Panc1 (cell line): ENCODE measurements at places on chromosomes 7 and 10.
A peak's percentile ranks its signal among the peaks of the same experiment; 100 is the strongest.

DNA sequence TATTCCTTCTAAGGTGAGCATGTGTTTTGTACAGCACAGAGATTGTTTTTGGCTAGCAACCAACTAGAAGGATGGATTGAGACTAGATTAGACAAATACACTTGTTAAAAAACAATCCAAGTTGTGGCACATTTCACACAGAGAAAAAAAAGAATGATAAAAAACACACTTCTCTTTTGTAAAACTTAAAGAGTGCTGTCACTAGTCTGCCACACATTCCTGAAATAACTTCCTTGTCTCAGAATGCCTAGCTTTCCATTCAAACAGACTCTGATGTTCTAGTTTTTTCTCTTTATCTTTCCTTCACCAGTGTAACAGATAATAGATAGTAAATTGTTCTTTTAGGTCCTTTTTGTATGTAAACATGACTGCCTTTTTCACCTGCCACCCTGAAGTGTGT lies 11.4 kb downstream of the DLD start:
- no peak for DNase-seq

GRCh38 chr7:98418636-98419315 lies 17.9 kb upstream of the BAIAP2L1 start:
- peak; percentile 98 for DNase-seq

DNA sequence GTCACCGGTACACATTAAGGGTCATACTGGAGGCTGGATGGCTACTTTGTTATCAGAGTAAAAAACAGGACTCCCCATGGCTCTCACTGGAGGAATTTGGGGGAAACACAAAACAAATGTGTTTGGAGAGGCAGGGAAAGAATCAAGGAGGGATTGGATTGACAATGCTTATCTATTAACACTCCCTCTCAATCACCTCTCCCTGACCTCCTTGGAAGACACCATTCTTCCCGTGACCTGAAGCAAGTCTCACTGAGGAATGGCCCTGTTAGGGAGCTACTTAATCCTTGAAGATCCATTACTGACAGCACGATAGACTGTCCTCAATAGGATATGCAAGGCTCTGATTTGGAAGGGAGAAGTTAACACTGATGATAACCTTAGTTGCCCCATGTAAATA lies 242.1 kb upstream of the PTN start:
- no peak for DNase-seq

GRCh38 chr7:128939075-128939860 lies 1.5 kb downstream of the IRF5 start:
- no peak for DNase-seq

GRCh38 chr10:128064970-128065580 lies 61.1 kb downstream of the MKI67 start:
- no peak for DNase-seq

DNA sequence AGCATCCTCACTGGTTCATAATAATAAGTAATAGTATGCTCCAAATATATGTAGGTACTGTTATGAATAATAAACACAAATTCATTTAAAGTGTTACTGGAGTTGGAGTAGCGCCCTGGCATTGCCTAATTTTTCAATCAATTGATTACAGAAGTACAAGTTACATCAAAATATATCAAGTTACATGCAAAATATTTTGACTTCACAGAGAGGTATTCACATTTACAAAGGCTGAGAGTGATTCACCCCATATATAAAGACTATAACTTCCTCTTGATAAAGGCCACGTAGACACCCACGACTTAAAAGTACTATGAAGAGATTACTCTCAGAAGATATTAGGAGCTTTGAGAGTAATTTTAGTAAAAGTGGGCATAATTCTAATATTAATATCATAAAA lies 13.6 kb upstream of the COL17A1 start:
- DNase-seq: no peak

- no peak for DNase-seq
Observed at GRCh38 chr10:88080213-88080612, 216.8 kb downstream of the PTEN start.

DNA sequence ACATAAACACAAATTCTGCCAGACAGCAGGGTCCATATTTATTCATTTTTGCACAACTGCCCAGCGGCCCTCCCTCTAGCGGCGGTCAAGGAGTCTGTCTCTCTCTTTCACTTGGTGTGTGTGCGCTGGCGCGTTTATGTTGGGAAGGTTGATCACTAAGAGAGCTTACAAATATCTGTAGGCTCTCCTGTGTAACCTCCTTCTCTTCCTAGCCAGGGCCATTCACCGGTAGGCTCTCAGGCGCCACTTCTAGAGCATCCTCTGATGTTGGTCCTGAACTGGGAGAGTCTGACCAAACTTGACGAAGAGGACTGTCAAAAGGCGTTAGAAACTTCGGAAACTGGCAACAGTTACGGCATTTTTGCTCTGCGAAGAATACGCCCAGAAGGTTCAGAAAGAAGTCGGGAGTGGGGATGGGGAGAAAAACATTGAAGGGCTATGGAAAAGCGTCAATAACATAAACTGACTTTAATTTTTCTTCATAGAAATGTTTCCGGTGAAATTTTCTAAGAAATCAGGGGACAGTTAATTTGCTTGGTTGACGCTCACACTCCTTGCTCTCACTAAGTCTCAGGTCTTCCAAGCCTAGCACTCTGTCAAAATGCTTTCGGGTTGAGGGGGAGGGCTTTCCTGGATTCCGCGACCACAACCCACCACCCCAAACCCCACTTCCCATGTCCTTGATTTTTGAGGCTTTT lies 731.1 kb downstream of the ZWINT start:
- peak; percentile 13 for DNase-seq

- DNase-seq: peak; percentile 91
Observed at GRCh38 chr10:113093188-113094113, 143.4 kb downstream of the TCF7L2 start.

DNA sequence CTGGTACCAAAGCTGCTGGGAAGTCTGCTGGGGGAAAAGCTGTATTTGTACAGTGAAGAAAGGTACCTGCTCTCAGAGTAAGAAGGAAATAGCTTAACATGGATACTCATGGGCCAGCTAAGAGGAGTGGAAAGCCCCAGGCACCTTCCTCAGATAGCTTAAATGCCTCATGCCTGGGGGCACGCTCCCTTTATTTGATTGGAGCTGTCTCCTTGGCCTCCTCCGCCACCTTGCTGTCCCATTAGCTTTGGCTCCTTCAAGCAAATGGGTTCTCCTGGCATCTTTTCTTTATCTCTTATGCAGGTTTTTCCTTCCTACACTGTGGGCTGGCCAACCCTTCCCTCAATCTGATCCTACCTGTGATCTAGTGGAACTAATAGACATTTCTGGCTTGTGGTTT lies 318.5 kb downstream of the SH2D4B start:
- DNase-seq: no peak

DNA sequence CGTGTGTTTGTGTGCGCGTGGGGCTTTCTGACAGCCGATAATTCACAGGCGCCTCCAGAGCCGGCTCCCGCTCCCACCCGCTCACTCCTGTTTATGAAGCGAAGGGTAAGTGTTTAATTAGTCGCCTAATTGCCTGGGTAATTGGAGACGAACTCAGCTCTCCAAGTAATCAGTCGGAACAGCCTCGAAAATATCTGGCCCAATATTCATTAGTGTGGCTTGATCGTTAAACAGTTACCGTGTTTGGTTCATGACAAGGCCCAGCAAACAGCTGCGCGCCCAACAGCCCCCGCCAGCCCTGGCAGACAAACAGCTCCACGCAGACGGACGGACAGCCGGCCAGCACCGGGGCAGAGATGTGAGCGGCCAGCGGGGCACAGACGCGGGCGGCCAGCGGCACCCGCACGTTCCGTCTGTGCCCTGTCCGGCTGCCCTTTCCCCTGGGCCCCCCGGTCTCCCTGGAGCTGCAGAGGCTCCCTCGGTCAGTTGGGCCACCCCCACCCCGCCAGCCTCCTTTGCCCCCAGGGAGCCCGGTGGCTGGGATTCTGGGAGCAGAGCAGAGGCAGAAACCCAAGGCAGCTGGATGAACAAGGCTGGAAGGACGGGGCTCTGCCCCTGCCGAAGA lies 98.2 kb downstream of the UNCX start:
- no peak for DNase-seq

- DNase-seq: no peak
Observed at GRCh38 chr7:75688200-75689136, 50.3 kb downstream of the HIP1 start.

GRCh38 chr7:24718977-24719491 lies 38.2 kb downstream of the GSDME start:
- DNase-seq: no peak

GRCh38 chr7:157016352-157017041 lies 6.0 kb upstream of the MNX1 start:
- DNase-seq: no peak

- DNase-seq: no peak
Observed at GRCh38 chr7:30135301-30136116, 723 bp downstream of the MTURN start.

DNA sequence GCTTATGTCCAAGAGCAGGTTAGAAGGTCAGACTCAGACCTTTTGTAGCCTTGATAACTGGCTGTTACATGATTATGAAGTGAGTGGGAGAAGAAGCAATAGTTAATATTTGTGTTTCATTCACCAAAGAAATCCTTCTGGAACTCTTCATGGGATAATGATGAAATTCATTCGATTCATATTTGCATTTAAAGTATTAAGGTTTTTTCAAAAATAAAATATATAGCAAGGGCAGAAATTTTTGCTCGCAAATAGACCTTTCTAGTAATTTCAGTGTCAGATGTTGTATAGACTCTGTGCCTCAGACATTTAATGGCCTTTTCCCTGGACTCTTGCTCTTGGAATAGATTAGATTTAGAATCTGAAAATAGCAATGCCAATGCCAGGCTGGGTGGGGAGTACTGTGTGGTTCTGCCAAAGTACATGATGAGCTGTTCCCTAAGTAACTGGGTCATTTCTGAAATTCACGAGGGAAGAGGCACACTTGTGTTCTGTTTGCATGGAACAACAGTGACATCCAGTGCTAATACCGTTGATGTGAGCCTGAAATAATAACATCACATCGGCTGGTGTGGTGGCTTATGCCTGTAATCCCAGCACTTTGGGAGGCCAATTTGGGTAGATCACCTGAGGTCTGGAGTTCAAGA lies 119.2 kb downstream of the MBL2 start:
- DNase-seq: no peak

DNA sequence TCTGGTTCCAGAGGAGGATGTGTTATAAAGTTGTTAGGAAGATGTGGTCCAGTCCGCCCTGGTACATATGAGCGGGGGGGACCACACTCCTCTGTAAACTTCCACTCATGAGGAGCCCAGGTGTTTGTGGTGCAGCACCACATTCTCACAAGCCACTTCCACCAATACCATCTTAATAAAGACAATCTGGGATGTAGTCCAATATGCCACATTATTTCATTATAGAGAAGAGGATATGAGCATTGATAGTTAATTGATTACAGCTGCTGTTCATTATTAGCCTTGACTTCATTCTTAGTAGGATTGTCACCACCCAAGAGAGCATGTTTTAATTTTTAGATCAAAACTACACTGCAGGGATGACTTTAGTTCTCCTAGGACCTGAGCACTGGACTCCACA lies 40.5 kb downstream of the ERCC6 start:
- DNase-seq: no peak

- DNase-seq: no peak
Observed at GRCh38 chr10:125134916-125135770, 25.2 kb downstream of the CTBP2 start.

DNA sequence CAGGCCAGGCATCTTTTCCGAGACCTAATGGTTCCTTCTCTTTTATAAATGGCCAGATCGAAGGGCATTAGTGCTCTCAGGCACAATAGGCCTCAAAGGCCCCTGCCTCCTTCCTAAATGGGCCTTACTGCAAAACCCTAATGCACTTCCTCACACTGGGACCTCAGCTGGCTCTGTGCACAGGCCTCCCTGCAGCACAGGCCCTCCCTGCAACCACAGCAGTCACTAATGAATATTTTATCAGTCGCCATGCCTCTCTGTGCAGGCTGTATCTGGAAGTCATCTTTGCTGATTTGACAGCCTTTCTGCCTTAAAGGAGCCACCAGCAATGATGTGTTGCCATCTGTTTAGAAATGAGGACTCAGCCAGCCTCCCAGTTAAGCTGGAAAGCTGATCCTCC lies 54.9 kb upstream of the SDK1 start:
- DNase-seq: no peak

DNA sequence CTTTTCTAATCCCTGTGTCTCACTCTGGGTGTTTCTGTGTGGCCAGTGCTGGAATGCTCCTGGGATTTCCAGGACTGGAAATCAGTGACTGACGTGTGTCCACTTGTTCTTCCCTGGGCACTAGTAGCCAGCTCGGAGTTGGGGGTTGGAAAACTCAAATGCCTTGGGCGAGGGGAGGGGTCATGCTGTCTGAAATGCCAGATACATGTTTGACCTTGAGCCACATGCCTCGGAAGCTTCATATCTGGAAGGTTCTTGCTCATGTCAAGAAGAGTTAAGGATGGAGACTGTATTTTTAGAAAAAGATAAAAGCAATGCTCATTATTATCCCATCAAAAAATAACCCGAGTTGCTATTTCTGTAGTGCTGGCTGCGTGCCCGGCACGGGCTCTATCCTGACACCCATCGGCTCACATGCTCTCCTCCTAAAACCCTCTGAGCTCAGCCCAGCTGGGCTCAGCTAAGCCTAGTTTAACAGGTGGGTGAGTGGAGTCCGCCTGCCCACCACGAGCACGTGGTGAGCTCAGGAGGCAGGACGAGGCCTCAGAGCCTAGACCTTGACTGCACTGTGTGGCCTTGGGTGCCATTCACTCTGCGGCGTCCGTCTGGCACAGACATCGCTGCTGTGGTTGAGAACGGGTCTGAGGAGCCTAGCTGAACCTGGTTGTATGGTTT lies 6.4 kb downstream of the DPYSL4 start:
- no peak for DNase-seq

- DNase-seq: no peak
Observed at GRCh38 chr7:77226357-77226839, 26.8 kb upstream of the FGL2 start.

- DNase-seq: no peak
Observed at GRCh38 chr10:35594115-35595079, 10.7 kb upstream of the GJD4 start.

DNA sequence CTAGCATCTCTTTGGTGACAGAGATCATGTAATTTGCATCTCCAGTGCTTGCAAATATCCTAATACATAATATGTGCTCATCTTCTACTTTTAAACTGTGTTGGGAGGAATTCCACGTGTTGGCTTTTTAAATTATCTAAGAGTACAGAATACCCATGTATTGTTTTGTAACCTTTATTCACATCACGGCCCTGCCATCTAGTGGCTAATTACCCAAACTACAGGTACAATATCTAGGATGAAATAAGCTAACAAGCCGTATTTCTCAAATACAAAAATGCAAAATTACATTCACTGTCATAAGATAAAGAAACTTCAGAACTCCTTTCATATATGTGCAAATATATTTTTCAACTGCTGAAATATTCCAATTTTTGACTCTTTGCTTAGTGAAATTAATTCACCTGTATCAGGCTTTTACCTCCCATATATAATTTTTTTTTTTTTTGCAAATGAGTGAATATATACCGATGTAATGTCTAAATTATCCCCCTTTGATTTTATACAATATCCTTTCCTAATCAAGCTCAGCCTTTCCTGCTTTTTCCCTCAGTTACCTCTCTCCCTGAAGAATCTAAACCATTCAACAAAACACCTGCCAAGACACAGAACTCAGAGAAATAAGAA lies 30.3 kb upstream of the LSM8 start:
- peak; percentile 13 for DNase-seq
